Stimulated activated CD8-positive, alpha-beta memory T cell treated with anti-CD3 and anti-CD28 coated beads, Interleukin-4, amount 100 ng/mL, for 1 hour (primary cell): ENCODE measurements at places on chromosomes 2 and 18.

DNA sequence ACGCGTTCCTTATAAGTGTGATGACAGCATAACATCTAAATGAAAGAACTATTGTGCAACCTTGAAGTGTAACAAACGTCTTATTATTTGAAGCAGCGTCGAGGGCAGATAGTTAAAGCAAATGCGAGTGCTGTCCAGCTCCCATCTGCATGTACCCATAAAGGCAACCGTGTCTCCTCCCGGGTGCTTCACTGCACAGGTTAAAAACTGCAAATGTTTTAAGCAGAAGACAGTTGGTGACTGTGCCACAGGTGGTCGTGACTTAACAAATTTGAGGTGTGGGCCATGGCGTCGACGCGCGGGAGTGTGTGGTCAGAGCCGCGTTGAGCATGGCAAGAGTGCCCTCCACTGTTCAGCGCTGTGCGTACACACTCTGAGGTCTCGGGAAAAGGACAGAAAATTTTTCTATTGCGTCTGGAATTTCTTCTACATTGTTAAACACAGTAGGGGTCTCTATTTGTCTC lies 6.4 kb downstream of the SALL3 start:
- DNase-seq = no peak

DNA sequence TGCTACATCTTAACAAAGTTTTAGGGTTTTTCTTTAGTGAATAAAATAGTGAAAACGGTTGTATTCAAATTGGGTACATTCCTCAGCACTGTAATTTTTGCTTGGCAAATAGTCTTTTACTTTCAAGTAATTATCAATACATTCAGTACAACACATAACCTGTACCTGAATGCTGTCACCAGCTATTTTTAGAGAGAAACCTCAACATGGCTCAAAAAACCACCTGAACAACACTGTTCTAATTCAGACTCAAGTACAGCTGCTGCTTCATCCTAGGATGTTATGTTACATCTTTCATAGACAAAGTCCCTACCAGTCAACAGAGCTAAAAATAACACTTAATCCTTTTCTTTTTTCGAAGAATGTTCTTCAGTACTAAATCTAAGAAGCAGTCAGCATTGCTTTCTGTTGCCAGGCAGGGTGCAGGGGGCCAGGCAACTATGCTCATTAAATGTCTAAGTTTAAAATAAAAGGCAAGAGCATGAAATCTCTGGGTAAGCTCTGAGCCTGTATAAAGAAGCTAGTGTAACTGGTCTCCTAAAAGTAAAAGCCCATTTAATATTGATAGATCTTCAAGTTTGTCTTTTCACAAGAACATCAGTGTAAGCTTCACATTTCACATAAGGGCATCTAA lies 20.5 kb downstream of the PDIA6 start:
- DNase-seq = no peak

GRCh38 chr2:206481056-206481455 lies 37.7 kb downstream of the ADAM23 start:
- DNase-seq = no peak

- no peak for DNase-seq
Measured at GRCh38 chr18:55385770-55386169, 202.2 kb downstream of the TCF4 start.

GRCh38 chr2:6846967-6847681 lies 18.6 kb downstream of the CMPK2 start:
- no peak for DNase-seq

DNA sequence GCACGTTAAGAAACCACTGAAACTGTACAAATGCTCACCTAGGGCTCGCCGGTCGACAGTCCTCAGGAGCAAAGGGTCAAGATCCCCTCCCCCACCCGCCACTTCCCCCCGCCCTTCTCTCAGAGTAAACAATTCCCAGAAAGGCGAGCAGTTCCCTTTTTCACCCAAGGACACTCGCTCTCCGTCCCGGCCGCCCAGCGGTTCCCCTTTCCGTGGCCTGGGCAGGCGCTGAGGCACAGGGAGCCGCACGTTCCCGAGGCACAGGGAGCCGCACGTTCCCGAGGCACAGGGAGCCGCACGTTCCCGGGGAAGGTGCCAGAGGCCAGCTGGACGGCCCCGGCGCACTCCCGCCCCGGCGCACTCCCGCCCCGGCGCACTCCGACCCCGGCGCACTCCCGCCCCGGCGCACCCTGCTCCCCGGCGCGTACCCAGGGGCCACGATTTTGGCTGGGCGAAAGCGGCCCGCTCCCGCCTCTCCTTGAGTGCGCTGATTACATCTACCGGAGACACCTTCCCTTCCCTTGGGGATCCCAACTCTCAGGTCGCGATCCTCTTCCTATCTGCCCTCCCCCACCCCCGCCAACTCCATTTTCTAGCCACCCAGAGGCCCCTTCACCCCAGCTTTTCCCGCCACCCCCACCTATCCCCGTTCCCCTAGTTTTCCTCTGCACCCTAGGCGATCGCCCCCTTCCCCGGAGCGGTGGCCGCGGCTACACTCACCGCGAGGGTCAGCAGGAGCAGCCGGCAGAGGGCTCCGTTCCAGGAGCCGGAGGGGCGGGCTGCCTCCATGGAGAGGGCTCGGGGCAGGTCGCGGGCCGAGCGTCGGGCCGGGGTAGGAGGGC lies 817 bp downstream of the DSC2 start:
- no peak for DNase-seq

DNA sequence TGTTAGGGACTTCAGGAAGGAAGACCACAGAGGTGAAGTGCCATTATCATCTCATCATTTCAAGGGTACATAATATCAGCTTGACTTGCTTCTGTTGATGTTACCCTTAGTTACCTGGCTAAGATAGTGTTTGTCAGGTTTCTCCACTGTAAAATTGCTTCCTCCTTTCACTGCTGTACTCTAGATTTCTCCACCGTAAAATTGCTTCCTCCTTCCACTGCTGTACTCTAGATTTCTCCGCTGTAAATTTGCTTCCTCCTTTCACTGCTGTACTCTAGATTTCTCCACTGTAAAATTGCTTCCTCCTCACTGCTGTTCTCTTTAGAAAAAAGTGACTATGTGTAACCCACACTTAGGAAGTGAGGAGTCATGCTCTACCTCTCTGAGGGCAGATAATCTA lies 1460.3 kb downstream of the SUCLG1 start:
- no peak for DNase-seq

DNA sequence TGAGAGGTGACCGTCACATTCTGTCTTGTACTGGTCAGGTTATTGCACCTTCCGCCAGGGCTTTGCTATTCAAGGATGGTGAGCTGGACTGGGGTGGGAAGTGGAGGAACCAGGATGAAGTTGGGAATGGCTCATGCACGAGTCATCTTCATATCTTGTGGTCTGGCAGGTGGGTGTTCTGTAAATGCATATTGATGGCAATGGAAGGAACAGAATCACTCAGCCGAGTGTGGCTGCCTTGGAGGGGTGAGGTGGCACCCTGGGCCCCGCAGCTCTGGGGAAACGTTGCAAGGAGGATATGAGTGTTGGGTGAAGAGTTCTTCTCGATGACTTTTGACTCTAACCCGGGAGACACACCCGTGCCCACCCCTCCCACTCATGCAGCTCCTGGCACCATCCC lies 1.2 kb downstream of the NEU2 start:
- DNase-seq = no peak

GRCh38 chr2:225378984-225379383 lies 20.5 kb upstream of the NYAP2 start:
- no peak for DNase-seq

DNA sequence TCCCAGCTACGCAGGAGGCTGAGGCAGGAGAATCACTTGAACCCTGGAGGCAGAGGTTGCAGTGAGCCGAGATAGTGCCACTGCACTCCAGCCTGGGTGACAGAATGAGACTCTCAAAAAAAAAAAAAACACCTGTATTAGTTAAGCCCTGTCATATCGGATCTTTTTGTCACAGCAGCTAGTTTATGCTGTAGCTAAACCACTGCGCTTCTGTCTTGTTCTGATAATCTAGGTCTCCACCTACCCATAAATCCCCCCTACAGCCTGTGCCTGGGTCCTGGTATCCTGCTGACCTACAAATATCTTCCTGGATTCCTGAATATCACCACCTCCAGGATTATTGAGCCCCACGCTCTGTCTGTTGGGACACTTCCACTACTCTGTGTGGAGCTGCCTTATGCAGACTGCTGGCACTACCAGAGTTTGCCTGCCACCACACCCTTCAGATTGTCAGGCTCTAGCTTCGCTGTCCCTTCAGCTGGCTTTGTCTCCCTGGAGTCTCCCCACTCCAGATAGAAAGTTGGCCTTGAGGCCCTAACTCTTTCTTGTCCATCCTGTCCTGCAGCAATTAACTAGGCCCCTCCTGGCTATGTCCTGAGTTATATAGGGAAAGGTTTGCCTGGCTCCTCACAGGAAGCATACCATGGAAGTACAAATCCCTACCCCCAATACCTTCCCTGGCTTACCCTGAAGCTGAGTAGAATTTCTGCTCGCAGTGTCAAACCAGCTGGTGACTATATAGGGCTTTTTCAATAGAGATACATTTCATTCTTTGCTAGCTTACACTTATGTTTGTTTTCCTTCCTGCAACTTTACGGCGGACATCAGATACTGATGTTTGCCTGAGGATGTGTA lies 136.0 kb upstream of the SERTAD2 start:
- no peak for DNase-seq

- DNase-seq = no peak
Measured at GRCh38 chr2:104487366-104487765, 366.5 kb upstream of the POU3F3 start.

GRCh38 chr2:168034616-168035015 lies 212.8 kb downstream of the STK39 start:
- DNase-seq = no peak

DNA sequence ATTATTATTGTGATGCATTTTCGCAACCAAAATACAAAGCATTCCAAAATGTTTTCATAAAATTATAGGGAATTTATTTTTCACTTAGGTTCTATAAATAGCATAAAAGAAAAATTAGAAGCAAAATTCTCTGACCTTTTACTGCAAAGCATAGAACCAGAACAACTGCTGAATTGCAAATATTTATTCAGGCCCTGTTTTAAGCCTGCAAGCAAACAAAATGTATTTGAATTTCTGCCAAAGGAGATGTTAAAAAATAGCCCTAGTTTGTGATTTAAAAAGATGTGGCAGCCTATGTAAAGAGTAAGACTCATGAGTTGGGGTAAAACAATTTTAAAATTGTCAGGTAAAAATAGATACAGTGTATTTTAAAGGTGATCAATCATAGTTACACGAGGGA lies 138.1 kb downstream of the KCNJ3 start:
- DNase-seq = no peak

DNA sequence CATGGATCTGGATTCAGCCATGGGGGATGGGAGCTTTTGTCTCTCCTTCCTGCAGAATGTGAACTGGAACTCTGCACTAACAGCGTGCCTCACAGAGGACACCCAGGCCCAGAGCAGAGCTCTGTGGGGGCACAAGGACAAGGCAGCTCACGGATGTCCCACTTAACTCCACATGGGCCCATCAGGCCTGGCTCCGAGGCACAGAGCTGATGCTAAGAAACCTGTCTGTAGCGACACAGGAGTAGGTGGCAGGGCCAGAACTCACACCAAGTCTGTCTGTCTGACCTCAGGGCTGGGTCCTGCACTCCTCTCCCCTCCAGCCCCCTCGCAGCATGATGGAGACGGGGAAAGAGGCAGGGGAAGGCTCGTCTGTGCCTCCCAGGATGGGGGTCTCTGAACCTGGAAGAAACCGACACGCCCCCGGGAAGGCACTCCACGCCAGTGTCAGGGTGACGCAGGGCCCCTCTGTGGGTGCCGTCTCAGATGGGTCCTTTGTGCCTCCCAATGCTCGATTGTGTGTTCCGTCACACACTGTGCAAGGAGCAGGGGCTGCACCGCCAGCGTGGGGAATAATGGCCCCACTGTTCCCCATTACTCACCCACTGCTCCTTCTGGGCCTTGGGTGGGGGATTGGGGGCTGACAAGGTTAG lies 36.6 kb downstream of the FAM178B start:
- DNase-seq = no peak

- DNase-seq = no peak
Measured at GRCh38 chr2:221134718-221135117, 437.4 kb downstream of the EPHA4 start.

DNA sequence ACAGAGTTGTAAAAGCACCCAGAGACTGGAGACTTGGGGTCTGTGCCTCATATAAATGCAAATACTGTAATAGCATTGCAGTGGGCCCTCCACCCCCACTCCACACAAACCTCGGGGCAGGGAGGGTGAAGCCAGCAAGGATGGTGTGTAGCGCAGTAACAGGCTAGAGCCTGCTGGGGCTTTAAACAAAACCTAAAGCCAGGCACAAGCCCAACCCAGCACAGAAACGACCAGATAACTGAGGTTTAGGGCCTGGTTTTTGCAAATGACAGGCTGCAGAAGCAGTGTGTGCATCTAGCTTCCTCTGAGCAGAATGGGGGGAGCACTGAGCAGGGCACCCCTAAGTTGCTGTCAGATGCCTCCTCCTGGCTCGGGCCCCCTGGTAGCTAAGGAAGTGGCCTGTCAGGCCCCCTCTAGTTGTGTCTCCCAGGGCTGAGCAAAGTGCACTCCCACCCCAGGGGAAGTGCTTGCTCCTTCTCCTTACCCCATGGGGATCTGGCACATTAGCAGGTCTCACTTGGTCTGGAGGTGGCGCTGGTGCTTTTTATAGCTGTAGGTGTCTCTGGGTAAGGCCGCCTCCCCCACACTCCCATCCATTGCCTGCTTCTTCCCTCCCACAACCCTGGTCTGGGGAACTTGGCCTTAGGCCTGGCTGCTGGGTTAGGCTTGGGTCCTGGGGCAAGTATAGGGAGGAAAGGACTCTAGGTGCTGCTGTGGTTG lies 135.1 kb downstream of the CELF4 start:
- no peak for DNase-seq

DNA sequence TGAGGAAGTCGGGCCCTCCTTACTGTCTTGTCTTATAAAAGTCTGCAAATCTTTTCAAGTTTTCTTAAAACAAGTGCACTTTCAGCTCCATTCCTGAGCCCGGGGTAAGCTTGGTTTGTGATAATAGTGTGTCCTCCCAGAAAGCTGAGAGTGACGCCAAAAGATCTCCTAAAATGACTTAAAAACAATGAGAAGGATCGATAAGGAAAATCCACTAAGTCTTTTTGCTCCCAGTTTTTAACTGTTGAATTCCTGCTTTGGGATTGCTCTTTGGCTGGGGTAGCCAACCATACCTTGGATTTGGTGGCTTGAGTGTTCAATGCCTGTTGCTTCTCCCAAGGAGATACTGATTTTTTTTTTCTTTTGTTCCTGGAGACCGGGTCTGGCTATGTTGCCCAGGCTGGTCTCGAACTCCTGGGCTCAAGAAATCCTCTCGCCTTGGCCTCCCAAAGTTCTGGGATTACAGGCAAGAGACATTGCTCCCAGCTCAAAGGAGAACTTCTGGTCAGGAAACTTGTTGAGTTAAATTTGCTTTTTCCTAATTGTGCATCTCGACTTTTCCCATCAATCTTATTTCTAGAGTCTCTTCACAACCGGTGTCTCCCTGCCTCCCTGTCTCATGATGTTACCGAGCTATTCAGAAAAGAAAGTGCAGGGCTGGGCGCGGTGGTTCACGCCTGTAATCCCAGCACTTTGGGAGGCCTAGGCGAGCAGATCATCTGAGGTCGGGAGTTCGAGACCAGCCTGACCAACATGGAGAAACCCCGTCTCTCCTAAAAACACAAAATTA lies 3.0 kb downstream of the TGIF1 start:
- no peak for DNase-seq

DNA sequence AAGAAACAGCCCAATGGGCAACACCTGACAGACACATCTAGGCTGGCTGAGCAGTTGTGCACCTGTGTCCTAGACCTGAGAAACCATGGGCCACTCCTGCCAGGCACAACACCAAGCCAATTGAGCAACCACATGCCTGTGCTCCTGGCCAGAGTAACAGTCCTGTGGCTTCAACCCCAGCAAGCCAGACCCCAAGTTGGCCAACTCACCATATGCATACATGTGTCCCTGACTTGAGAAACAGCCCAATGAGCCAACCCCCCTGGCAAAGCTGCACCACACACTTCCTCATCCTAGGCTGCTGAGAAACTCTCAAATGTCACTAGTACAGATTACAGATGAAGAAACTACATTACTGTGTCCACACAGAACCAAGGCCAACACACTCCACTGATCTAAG lies 36.6 kb downstream of the USP34 start:
- DNase-seq = no peak
